ENCODE measurements at places on chromosomes 3 and 15.

GRCh38 chr15:57306161-57306943 is 70.0 kb upstream of the CGNL1 start:
- no peak for DNase-seq

DNA sequence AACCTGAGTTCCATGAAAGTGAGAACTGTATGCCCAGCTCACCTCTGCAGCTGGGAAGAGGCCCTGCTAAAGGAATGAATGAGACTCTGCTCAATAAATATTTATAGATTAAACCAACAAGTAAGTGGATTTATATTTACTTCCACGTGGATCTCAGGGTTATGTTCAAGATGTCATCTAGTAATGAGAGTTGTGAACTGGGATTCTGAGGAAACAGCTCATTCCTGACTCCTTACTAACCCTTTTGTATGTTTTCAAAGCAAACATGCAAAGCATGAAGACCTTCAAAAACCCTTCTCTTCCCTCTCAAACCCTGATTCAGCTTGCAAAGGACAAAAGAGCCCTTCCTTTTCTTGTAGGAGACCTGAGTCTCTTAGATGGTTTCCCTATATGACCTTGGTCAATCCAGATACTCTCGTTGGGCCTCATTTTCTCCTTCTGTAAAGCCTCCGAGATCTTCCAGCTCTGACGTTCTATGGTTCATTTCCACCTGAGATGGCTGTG is 53.4 kb downstream of the LSM3 start:
- no peak for DNase-seq

GRCh38 chr15:89587955-89588354 is 12.7 kb downstream of the TICRR start:
- no peak for DNase-seq

- DNase-seq: no peak
Observed at GRCh38 chr15:61017627-61018026, 211.5 kb downstream of the RORA start.

DNA sequence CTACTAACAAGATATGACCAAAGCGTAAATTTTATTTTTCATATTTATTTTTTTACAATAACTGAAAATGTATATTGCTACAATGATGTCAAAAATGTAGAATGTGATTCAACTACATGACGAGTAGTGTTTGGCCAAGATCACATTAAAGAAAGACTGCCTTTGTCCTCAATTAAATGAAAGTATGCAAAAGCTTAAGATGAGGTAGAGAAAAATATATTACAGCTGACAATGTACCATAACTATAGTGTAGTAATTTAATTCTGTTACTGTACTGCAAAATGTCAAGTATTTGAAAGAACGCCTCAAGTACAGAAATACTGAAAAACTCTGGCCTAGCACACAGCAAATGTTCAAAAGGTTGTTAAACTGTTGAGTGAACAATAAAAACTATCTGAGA is 9.7 kb downstream of the PRICKLE2 start:
- no peak for DNase-seq

DNA sequence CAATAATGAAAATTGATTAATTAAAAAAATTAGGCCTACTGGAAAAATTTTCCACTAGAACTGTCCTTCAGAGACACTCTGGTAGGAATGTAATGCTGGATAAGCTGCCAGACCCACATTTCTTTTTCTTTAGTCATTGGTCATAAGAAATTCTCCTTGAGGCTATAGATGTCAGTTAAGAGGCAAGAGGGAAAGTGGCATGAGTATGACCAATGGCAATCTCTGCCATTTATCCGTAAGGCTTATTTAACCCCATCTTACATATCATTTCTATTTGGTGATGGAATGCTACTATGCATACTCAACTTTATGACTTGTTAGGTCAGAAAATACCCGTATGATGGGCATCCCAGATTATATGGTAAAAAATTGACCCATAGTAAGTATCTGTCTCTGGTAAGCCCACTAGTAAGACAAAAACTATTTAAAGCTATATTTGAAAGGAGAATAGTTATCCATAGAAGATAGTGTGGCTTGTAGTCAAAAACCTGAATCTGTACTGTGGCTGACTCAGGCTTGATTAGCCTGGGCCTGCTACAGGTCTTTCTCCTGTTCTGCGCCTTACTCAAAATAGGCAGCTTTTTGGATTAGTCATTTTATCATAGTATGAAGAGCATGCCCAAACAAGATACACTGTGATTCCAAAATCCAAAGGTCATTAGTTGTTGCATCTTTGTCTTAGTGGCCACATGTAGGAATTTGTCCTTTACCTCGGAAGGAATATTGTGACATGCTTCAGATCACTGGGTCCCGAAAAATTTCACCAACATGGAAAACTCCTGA is 314.7 kb downstream of the PYDC2 start:
- no peak for DNase-seq

DNA sequence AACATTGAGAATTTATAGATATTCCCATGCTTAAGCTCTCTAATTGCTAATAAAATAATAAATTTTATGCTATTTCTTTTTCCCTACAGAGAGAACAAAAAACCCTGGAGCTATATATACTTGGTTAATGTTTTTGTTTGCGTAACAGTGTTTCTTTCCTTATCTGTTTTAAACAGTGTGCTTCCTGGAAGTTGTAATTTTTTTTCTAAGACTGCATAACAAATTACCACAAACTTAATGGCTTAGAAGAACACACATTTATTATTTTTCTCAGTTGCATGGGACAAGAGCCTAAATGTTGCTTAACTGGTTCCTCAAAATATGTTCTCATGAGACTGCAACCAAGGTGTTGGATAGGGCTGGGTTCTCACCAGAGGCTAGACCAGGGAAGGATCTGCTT is 49.7 kb upstream of the DPH6 start:
- DNase-seq: no peak

GRCh38 chr3:58329150-58329921 is 3.4 kb upstream of the PXK start:
- DNase-seq: no peak

DNA sequence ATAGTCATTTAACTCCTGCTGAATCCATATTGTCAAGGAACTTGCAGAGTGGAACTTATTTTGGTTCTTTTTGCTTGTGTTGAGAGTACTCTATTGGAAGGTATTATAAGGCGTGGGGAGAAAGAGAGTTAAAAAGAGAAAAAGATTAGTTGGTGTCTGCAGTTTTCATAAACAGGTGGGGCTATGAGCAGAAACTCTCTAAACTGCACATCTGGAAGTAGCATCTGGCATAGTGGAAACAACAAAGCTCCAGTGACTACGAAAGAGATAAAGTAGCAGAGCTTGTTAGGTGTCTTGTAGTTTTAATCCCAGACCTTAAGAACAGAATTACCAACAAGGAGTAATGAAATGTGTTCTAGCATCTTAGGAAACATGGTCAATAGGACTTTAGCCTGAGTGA is 148.8 kb upstream of the SGO1 start:
- DNase-seq: no peak

- no peak for DNase-seq
Observed at GRCh38 chr3:98528474-98529346, 3.1 kb upstream of the GPR15 start.
